ENCODE measurements at places on chromosomes 16 and 17.

GRCh38 chr16:63461248-63461841 is 1425.1 kb upstream of the CDH8 start:
- no peak for DNase-seq

GRCh38 chr16:67084345-67085028 is 25.3 kb upstream of the PHAF1 start:
- DNase-seq, result no peak

DNA sequence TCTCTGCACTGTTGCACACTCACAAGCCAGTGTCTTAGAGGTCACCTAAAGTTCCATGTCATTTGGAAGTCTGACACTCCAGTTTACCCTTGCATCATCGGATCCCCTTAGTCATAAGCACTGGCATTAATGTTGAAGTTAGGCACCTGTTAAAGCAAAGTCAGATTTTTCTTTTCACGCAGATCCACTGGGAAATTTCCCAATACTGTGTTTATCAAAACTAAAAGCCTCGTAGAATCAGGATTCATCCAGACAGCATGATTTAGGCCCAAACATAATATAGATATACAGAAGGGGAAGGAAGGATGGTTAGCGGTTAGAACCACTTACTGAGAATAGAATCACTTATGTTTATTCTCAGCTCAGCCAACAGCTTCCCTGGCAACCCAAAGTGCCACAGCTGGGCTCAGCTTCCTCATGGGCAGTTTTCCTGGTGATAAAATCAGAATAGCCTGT is 30.1 kb upstream of the HAPSTR1 start:
- DNase-seq, result no peak

- peak; percentile 63 for DNase-seq
Observed at GRCh38 chr17:33750943-33751701, 458.0 kb upstream of the ASIC2 start.

DNA sequence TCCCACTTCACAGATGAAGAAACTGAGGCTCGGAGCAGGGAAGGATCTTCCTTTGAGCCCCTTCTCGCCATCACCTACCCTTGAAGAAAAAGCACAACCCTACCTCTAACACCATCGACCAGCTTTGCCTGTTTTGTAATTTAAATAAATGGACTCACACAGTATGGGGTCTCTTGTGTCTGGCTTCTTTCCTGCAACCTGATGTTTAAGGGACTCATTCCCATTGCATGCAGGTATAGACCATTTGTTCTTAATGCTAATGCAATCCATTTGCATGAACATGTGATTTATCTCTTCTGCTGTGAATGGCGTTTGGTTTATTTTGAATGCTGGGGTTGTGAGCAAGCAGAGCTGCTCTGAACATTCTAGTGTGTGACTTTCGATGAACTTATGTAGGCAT is 150.8 kb upstream of the FOXF1 start:
- no peak for DNase-seq

GRCh38 chr16:11909653-11910545 is 5.9 kb downstream of the GSPT1 start:
- no peak for DNase-seq

GRCh38 chr17:63682441-63682840 is 17.5 kb downstream of the LIMD2 start:
- DNase-seq, result no peak

DNA sequence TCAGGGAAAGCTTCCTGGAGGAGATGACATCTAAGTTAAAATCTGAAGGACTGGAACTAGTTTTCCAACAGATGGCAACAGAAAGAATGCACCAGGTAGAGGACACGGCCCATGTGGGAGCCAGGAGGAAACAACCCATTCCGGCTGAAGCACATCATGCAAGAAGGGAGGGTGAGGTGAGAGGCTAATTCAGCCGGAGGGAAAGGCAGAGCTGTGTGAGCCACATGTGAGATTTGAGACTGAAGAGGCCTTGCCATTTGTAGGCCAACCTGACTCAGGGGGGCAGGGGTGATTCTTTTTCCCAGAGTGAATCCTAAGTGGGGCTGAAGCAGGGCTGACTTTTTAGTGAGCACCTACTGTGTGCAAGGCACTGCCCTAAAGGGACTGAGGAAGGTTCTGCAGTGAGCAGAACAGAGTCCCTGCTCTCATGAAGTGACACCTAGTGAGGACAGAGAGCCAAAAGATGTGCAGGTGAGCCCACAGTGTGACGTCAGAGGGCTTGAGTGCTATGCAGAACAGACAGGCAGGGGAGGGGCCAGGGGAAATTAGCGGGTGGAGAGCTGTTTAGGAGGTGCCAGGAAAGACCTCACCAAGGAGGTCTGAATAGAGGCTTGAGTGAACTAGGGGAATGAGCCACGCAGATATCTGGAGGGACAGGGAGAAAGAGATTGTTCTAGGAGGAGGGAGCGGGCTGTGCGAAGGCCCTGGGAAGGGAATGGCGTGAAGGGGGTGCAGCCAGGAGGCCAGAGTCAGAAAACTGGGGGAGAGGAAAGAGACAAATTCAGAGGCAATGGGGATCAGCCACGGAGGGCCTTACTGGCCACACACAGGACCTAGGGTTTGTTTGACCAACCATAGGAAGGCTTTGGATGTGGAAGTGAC is 19.8 kb upstream of the IL21R start:
- no peak for DNase-seq

GRCh38 chr16:1420111-1420539 is 422 bp downstream of the UQCC4 start:
- DNase-seq, result no peak

- no peak for DNase-seq
Observed at GRCh38 chr17:31598921-31599571, 207.6 kb downstream of the RAB11FIP4 start.

DNA sequence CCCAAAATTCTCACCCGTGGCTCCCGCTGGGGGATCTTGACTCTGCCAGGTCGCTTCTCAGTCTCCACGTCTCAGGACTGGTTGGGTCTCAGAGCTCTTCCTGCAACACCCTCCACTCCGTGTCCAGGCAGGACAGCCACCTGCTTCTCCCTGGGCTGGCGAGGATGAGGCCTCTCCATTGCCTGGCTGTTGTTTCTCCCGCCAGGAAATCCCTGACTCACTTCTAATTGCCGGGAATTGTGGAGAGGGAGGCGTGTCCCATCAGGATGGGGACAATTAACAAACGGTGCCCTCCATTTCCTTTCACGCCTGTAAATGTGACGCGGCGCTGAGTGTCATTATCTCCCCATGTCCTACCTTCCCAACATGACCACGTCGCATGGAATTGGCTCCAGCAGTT is 204.5 kb downstream of the RBFOX3 start:
- DNase-seq, result no peak

DNA sequence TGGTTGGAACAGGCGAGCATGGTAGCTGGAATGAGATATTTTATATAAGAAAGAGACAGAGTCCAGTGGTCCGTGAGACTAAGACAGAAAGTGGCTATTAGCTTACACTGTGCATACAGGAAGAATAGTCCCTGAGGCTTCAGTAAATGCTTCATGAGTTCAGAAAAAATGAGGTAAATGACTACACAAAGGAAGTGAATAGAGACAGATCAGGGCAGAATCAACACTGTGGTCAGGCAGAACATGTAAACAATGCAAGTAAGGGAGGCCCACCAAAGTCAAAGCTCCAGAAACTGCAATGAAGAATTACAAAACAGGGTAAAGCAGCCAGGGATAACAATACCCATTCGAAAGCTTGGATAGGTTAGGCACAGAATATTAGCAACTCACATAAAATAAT is 4.8 kb downstream of the ABCA10 start:
- DNase-seq, result no peak

- no peak for DNase-seq
Observed at GRCh38 chr17:15263680-15264079, 1.4 kb downstream of the PMP22 start.

DNA sequence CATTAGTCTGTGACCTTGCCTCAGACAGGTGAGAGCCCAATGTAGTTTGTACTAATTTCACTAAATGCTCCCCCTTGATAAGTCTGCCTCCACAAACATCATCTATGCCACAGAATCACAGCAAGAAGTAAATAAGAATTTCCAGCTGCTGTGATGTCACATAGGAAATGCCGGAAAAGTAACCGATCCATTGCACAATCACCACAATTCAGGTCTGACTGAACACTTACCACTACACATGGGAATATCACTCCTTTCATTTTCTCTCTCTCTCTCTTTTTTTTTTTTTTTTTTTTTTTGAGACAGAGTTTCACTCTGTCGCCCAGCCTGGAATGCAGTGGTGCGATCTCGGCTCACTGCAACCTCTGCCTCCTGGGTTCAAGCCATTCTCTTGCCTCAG is 79.0 kb upstream of the CDH11 start:
- no peak for DNase-seq

- DNase-seq, result no peak
Observed at GRCh38 chr17:80501741-80502577, 25.6 kb upstream of the NPTX1 start.

DNA sequence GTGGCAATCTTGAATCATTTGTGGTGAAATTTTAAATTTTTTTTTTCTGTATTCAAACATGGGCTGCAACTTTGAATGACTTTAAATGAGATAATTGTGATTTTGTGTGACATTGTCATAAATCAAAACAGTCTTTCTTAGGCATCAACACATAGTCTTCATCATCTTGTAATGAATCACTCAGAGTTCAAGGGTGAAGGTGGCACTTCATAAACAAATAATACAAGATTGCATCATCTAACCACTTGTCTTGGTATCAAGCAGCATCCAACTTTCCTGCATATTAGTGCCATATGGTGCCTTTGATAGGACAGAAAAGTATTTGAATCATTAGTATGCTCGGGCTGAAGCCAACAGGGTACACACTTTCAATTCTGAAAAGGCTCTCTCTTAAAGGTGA is 392.4 kb upstream of the GOT2 start:
- no peak for DNase-seq

GRCh38 chr17:77229786-77230435 is 89.1 kb downstream of the SEC14L1 start:
- no peak for DNase-seq
